Epithelial cell of esophagus (primary cell): ENCODE measurements at places on chromosomes 1 and 21.

GRCh38 chr1:47527653-47528272, 89.9 kb downstream of the FOXD2 start:
- DNase-seq = peak; percentile 52

- DNase-seq = no peak
These were observed 424.4 kb upstream of the RUNX1 start for GRCh38 chr21:35473496-35473895.

- DNase-seq = peak; percentile 51
These were observed 29.1 kb upstream of the CASZ1 start for GRCh38 chr1:10825592-10825991.

DNA sequence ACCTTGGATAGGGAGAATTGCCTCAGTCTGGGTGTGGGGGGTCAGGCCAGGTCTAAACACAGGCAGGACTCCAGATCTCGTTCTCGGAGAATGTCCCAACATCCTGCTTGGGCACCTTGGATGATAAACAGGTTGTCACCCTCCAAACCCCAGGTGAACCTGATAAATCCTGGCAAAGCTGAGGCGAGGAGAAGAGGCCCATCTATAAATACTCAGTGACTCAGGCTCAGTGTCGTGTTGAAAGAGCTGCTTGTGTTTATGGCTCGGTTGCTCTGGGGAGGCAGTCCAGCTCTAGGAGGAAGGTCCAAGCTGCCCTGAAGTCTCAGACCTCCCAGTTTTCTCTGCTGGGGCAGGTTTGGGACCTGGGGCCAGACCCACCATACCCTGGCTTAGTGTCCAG, 15.8 kb upstream of the TRIM63 start:
- peak; percentile 58 for DNase-seq

DNA sequence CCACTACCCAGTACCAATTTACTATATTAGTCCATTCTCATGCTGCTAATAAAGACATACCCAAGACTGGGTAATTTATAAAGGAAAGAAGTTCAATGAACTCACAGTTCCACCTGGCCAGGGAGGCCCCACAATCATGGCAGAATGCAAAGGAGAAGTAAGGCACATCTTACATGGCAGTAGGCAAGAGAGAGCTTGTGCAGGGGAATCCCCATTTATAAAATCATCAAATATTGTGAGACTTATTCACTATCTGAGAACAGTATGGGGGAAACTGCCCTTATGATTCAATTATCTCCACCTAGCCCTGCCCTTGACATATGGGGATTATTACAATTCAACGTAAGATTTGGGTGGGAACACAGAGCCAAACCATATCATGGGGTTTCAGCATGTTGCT, 6.4 kb downstream of the CD58 start:
- DNase-seq = peak; percentile 30

- DNase-seq = no peak
These were observed 149.2 kb downstream of the RASAL2 start for GRCh38 chr1:178243119-178243518.

DNA sequence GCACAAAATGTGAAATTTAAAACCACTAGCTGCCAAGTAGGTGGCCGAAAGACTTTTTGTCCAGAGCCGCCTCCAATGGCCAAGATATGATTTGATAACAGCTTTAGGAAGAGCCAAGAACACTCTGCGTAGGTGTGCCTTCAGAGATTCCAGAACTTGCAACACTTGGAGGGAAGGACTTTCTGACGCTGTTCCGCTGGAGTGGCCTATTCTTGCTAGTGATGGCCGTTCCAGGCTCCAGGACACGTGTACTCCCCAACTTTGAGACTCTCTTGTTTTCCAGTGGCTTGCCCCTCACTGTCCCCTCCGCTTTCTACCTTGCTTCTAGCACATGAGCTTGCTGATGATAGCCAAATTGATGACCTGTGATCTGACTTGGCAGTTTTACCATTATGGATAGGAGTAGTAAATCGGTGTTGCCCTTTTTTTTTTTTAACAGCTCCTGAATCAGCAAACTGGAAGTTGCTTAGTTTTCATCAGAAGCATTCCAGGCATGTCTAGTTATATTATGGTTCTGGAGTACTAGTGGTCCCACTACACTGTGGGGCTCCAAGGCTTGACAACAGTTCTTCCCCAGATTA, 1.0 kb downstream of the PRDX6 start:
- DNase-seq = peak; percentile 81

GRCh38 chr21:28982637-28983036, 10.0 kb downstream of the LTN1 start:
- DNase-seq = no peak

DNA sequence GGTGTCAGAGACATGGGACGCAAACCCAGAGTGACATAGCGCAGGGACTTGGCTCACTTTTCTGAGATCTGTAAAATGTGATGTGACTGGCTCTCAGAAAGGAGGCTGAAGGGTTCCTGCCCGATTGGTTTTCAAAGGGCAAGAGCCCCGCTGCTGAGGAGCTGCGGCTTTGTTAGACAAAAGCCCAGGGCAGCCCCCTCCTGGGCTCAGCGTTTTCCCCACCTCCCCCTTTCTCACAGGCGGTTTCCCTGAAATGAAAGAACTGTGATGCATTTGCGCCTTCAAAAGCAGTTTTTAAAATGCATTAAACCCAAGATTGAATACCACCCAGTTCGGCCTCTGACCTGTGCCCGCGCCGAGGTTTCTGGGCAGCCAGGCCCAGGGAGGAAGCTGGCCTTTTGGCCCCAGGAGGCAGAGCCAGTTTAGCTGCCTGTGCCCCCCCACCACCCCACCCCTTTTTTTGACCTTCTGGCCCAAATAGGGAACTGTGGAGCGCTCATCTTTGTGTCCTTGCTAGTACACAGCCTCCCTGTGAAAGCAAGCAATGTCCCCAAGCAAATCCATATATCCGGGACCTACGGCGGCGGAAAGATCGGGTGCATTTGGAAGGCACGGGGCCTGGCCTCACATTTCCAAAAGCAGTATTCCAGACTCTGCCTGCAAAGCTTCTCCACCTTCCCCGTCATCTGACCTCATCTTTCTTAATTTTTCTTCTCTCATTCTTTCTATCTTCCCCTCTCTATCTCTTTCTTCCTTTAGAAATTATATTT, 28.6 kb downstream of the CD247 start:
- no peak for DNase-seq

GRCh38 chr1:231829332-231829731, 202.7 kb downstream of the DISC1 start:
- DNase-seq = no peak

DNA sequence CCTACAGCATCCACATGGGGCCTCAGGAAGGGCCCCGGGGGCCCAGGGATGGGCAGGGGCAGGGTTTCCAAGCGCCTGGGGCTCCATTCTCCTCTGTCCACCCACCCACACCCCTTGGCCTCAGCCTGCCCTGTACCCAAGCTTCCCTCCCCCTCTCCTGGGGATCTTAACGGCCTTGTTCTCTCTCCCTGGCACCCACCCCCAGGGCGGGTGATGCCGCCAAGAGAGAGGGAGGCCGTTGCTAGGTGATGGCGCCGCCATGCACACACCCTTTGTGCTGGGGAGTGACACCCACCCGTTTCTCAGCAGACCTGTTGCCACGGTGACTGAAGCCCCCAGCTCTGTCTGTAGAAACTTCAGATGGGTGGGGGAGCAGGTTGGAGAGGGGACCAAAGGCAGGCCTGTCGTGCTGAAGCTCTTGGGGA, 7.6 kb downstream of the GPR37L1 start:
- DNase-seq = no peak

GRCh38 chr1:198649968-198650338, 11.1 kb downstream of the PTPRC start:
- DNase-seq = no peak

DNA sequence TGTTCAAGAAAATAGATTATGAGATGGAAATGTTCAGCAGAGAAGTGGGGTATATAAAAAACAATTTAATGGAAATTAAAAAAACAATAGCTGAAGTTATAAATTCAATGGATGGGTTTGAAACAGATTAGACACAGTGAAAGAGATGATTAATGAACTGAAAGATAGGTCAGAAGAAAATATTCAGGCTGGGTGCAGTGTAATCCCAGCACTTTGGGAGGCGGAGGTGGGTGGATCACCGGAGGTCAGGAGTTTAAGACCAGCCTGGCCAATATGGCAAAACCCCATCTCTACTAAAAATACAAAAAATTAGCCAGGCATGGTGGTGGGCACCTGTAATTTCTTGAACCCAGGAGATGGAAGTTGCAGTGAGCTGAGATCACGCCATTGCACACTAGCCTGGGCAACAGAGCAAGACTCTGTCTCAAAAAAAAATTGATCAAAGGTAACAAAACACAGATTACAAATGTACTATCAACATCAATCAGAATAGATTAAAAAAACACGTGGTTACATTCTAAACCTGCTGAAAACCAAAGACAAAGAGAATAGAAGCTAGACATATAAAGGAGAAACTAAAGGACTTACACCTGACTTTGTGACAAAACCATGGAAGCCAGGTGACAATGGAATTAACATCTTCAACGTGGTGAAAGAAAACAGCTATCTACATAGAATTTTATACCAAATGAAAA, 4.8 kb upstream of the SUMO3 start:
- DNase-seq = no peak

- DNase-seq = no peak
These were observed 29.4 kb downstream of the IL6R start for GRCh38 chr1:154434346-154435085.

DNA sequence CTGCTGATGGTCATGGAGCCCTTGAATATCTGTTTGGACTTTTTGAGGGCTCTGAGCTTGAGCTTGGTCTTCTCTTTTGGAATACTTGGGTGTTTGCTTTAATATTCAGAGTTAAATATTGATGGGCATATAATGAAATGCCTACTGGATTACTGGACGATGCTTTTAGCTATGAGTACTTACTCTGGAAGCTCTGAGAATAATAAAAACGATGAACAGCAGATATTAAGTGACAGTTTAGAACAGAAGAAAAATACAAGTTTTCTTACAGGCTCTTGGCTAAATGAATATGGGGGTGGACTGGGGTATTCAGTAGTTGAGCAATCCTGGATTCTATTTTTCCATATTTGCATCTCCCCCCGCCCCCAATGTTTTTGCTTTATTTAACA, 20.7 kb downstream of the GALNT2 start:
- DNase-seq = no peak

DNA sequence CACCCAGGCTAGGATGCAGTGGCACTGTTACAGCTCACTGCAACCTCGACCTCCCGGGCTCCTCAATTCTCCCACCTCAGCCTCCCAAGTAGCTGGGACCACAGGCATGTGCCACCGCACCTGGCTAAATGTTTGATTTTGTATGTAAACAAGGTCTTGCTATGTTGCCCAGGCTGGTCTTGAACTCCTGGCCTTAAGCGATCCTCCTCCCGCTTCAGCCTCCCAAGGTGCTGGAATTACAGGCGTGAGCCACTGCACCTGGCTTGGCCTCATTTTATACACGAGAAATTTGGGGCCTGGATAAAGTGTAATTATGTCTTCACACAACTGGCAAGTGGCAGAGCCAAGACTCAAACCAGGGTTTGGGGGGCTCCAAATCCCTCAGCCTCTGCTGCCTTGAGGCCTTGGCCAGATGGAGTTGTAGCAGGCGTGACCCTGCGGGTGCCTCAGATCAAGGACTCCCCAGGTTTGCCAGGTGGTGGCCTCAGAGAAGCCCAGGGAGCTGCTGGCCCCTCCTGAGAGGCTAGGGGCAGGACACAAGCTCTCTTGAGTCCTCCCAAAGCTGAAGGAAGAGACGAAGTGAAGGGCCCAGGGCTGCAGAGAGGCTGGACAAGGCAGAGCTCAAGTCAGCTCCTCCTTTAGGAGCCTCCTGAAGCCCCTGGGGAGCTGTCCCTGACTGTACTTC, 61.7 kb downstream of the MDM4 start:
- no peak for DNase-seq
